ENCODE measurements at places on chromosomes 1 and 21. TPM values are rescaled to one million over a fixed set of nuclear protein-coding genes. Genes with fewer than 3 reads are reported as not detected.

Gene PCSK9
- 2.3 TPM for polyA plus RNA-seq

DNA sequence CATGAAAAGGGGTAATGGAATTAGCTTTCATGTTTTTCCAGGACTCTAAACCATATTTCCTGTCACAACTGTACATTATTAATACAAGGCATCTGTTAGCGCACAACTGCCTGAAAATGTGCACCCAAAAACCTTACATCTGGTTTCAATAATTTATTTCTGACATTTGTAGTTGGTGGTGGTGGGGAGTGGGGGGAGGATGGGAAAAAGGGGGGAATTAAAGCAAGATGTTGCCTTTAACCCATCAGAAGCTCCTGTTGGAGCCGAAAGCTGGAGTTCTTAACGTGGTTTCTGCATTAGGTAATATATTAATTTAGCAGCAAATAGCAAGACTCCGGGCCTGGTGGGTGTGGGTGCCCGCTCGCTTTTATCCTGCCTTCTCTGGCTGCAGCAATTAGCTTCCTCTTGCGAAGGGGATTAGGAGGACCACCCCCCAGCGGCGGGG is 36.9 kb upstream of the HHAT start:
- peak; percentile 28 for DNase-seq

DNA sequence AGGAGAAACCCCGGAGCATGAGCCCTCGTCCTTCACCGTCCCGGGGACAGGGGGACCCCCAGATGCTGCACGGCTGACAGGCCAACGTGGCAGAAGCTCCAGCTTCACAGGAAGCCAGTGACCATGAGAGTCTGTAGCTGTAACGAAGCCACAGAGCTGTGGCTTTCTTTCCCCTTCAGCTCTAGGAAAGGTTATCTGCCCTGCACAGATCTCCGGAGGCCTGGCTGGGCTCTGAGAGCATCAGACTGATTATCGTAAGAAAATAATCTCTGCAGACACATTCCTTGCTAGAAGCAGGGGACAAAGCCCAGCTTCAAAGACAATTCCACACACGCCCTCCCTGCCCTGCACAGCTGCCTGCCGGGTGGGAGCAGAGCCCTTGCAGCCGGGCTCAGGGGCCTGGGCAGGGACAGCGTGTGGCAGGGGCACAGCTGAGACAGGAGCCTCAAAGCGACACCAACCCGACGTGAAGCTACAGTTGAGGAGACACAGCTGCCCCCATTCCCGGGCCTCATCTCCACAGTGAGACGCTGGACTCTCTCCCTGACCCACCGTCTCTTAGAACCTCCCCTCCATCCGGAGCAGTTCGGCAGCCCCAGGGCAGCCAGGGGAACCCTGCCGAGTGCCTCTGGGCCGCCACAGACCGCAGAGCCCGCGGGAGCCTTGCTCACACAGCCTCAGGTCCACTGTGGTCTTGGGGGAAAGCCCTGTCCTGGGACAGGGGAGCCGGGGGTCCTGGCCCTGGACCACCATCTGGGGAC is 30.6 kb downstream of the POFUT2 start:
- no peak for DNase-seq

- DNase-seq = no peak
Observed at GRCh38 chr21:45404730-45405270, at the start of gene COL18A1. COL18A1 (plus strand) TSS chr21:45405165; CDS start chr21:45405231, 66 bp downstream.

- no peak for DNase-seq
Observed at GRCh38 chr21:21029164-21029563, 31.0 kb downstream of the NCAM2 start.

- DNase-seq = no peak
Observed at GRCh38 chr1:56451491-56451890, 127.9 kb downstream of the PLPP3 start.

DNA sequence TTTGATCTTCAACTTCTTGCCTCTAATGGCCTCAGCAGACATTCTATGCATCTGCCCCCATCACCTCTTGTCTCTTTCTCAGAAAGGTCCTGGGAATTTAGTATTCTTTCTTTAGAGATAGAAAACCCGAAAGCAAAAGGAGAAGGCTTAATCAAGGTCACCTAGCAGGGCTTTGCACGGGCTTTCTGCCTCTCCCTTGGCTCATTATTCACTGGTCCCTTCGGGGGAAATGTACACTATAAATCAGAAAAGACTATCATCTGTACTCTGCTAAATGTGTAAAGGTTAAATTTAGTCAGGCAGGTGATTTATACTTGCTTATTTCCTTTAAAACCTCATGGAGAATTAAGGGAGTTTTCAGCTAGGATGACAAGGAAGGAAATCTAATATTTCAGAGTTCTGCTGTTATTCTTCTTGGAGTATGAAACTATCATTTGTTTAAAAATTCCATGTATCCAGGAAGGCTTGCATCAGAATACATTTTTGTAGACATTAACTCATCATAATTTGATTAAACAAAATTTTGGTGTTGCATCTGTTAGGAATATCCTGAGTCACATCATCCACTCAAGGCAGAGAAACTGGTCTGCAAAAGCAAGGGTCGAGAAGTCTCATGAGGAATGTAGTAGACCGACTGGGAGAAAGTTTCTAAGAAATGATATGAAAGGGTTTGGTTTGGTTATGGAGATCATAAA is 124.6 kb downstream of the GABPA start:
- DNase-seq = no peak

Data from right renal pelvis (tissue), 4 donors.